WTC11 (cell line): ENCODE measurements at places on chromosomes 5 and 9. TPM values are rescaled to one million over a fixed set of nuclear protein-coding genes. Genes with fewer than 3 reads are reported as not detected.

GRCh38 chr9:110650991-110651411, 17.6 kb upstream of the MUSK start:
- no peaks in the 10 kb centered on the region for H3K27me3 ChIP-seq
- no peak for DNase-seq
- H3K27ac ChIP-seq: no peak overlapping the region
- H3K4me1 ChIP-seq: no peaks in the 10 kb centered on the region
- H3K4me3 ChIP-seq: no peak overlapping the region

NIM1K gene
- 0.07 to 0.14 TPM in 2 of 3 replicates, not detected in the other for total RNA-seq

DNA sequence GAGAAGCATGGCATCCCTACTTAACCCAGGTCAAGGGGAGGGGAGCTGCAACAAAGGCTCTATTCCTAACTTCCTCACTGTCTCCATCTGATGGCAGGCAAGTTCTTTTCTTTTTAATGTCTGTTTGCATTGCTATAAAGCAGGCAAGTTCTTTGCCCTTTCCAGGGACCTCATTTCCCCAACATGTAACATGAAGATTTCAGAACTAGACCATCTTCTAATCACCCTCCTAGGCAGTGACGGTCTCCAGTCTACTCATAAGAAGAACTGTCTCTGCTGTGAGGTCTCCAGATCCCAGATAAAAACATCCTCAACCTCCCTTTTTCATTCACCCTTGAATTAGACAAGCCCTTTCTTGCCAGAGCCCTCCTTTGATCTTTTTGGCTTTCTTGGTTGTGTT, 42.1 kb downstream of the PPP1R2B start:
- no peaks in the 10 kb centered on the region for H3K36me3 ChIP-seq
- no peak for DNase-seq
- peaks cover 14% of the 10 kb centered on the region for H3K4me1 ChIP-seq
- H3K4me3 ChIP-seq: no peak overlapping the region
- H3K27ac ChIP-seq: no peak overlapping the region

GRCh38 chr9:79985264-79985663, 413.5 kb downstream of the TLE4 start:
- no peaks in the 10 kb centered on the region for H3K36me3 ChIP-seq
- H3K4me1 ChIP-seq: peaks cover 18% of the 10 kb centered on the region
- no peak overlapping the region for H3K4me3 ChIP-seq

DNA sequence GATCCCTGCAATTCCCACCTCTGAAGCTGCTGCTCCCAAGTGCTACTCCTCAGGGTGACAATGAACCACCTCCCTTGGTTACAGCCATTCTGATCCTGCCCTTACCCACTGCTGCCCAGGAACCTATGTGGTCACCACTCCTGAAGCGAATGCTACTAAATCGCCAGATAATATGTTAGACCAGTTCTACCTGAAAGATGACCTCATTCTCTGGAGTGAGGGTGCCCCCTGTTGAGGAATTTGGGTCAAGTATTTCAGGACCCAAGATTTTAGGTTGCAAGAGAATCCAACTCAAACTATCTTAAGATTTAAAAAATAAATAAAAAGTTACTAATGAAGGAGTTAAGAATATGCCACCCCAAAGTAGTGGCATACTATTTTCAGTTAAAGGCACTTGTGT, 5.8 kb upstream of the SNAPC3 start:
- H3K27me3 ChIP-seq: no peaks in the 10 kb centered on the region
- peaks cover 24% of the 10 kb centered on the region for H3K4me1 ChIP-seq
- H3K4me3 ChIP-seq: no peak overlapping the region
- H3K36me3 ChIP-seq: no peaks in the 10 kb centered on the region

- H3K27me3 ChIP-seq: no peaks in the 10 kb centered on the region
- no peak overlapping the region for H3K4me3 ChIP-seq
- H3K4me1 ChIP-seq: peaks cover 33% of the 10 kb centered on the region
- no peaks in the 10 kb centered on the region for H3K36me3 ChIP-seq
- H3K27ac ChIP-seq: peak overlapping the region; percentile 85; the same call in 1 of the 2 replicates
Observed at GRCh38 chr9:97529363-97530076, 28.1 kb downstream of the TMOD1 start.

- no peak for DNase-seq
- H3K27me3 ChIP-seq: no peaks in the 10 kb centered on the region
- H3K4me3 ChIP-seq: no peak overlapping the region
- peak overlapping the region; percentile 8; the same call in 1 of the 2 replicates for H3K27ac ChIP-seq
Observed at GRCh38 chr9:69740872-69741505, 18.8 kb downstream of the PTAR1 start.

DNA sequence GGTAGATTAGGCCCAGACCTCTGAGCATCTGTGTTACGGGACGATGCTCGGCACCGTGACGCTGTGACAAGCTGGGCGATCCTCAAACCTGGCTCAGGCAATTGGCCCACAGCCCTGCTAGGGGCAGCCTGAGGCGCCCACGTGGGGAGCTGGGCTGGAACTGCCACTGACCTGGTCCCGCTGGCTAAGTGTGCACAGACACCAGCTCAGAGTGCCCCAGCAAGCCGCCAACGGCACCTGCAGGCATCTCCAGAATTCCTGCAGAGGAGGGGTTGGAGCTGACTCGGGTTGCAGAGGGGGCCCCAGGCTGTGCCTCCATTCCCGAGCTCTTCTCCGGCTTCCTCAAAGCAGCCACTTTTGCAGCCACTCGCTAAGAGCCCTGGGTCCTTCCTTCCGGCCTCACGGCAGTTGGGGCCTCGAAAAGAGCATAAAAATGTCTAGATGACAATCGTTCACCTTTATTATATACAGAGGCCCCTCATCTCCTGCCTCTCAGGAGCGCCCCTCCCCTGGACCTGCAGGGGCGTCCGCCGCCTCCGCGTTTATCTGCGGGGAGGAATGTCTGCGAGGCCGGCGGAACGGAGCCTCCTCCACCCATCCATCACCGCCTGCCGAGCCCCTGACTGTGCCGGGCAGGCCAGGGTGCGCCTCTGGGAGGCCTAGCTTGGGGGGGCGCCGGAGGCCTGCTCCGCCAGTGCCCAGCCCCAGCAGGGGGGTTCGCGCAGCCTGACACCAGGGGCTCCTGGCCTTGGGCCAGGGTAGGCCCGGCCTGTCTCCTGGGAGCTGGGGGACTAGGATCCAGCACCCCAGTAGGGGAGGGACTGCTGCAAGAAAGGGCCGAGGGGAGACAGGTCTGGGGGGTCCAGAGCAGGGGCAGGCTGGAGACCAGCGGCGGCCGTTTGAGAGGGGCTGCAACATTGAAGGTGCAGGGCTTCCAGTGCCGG, 144.9 kb downstream of the BARX1 start:
- H3K27ac ChIP-seq: no peak overlapping the region
- peaks cover 38% of the 10 kb centered on the region for H3K4me1 ChIP-seq
- H3K4me3 ChIP-seq: no peak overlapping the region
- no peaks in the 10 kb centered on the region for H3K36me3 ChIP-seq
- DNase-seq: peak; percentile 44

DNA sequence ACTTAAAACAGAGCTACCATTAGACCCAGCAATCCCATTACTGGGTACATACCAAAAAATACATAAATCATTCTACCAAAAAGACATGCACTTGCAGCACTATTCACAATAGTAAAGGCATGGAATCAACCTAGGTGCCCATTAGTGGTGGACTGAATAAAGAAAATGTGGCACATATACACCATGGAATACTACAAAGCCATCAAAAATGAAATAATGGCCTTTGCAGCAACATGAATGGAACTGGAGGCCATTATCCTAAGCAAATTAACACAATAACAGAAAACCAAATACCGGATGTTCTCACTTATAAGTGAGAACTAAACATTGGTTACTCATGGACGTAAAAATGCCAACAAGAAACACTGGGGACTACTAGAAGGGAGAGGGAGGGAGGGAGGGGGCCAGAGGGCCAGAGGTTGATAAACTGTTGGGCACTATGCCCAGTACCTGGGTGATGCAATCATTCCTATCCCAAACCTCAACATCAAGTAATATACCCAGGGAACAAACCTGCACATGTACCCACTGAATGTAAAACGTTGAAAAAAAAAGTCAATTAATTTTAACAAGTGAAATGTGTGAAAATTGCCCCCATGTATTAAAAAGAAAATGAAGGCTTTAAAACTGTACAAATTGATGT, 24.5 kb upstream of the GPR150 start:
- no peak for DNase-seq
- H3K27ac ChIP-seq: no peak overlapping the region
- no peaks in the 10 kb centered on the region; the same call in 1 of the 2 replicates for H3K36me3 ChIP-seq
- no peaks in the 10 kb centered on the region for H3K4me1 ChIP-seq
- no peak overlapping the region for H3K4me3 ChIP-seq
- no peaks in the 10 kb centered on the region for H3K27me3 ChIP-seq

DNA sequence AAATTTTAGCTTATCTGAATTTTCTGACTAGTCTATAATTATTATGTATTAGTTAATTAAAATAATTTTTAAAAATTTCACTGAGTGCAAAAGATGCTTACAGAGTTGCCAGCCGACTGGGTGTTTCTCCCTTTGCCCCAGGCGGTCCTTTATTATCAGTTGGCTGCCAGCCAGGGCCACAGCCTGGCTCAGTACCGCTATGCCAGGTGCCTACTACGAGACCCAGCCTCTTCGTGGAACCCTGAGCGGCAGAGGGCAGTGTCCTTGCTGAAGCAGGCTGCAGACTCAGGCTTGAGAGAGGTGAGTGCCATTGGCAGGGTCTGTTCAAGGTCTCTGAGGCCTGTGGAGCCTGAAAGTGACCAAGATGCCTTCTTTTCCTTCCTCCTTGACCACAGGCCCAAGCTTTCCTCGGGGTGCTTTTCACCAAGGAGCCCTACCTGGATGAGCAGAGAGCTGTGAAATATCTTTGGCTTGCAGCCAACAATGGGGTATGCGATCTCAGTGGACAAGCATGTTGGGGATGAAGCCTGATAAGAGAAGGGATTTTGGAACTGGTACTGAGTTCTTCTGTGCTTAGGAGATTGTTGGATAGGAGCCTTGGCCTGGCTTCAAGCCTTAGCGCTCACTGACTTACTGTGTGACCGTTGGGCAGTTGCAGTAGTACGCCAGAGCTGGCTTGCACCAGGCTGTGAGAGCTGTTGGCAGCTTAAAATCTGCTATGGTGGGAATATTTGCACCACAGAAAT, 10.6 kb downstream of the DELE1 start:
- no peak overlapping the region for H3K4me3 ChIP-seq
- H3K27me3 ChIP-seq: no peaks in the 10 kb centered on the region
- H3K36me3 ChIP-seq: peaks cover 70% of the 10 kb centered on the region
- DNase-seq: no peak
- H3K4me1 ChIP-seq: peaks cover 7% of the 10 kb centered on the region; the same call in 1 of the 2 replicates

- no peak overlapping the region for H3K4me3 ChIP-seq
- peaks cover 35% of the 10 kb centered on the region for H3K36me3 ChIP-seq
- no peak overlapping the region for H3K27ac ChIP-seq
- DNase-seq: no peak
Observed at GRCh38 chr5:141529002-141529401, 40.1 kb downstream of the PCDHGC5 start.

DNA sequence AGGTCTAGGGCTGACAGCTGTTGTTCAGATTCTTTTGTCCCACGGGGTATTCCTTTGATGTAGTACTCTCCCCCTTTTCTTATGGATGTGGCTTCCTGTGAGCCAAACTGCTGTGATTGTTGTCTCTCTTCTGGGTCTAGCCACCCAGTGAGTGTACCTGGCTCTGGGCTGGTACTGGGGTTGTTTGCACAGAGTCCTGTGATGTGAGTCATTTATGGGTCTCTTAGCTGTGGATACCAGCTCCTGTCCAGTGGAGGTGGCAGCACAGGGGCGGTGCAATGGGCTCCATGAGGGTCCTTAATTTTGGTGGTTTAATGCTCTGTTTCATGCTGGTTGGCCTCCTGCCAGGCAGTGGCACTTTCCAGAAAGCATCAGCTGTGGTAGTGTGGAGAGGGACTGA, 161.3 kb downstream of the CAVIN4 start:
- no peak for DNase-seq
- H3K27me3 ChIP-seq: peaks cover 13% of the 10 kb centered on the region
- peaks cover 2% of the 10 kb centered on the region; the same call in 1 of the 2 replicates for H3K36me3 ChIP-seq
- H3K4me1 ChIP-seq: peaks cover 20% of the 10 kb centered on the region
- H3K27ac ChIP-seq: no peak overlapping the region

DNA sequence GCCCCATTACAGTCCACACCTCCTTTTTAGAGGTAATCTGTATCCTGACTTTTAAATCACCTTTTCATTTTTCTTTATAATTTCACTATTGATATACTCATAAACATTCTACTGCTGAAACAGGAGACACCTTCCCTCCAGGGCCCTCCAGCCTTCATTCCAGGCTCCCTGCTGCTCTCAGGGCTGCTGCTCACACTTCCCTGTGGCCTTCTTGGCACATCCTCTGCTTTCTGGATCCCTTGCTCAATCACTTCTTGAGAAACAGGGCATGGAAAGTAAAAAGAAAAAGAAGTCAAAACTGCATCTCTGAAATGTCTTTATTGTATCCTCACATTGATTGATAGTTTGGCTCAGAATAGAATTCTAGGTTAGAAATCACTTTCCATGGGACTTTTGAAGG, 19.3 kb upstream of the WNT8A start:
- peaks cover 2% of the 10 kb centered on the region; the same call in 1 of the 2 replicates for H3K36me3 ChIP-seq
- H3K27me3 ChIP-seq: no peaks in the 10 kb centered on the region; the same call in none of the 2 replicates
- no peak for DNase-seq
- no peak overlapping the region for H3K27ac ChIP-seq

CACFD1 gene
- 22.5 to 38.7 TPM (median 29.5 TPM) in 3 replicates for total RNA-seq

SLC34A1 gene
- not detected in 3 replicates for total RNA-seq

- no peak for DNase-seq
- H3K27me3 ChIP-seq: no peaks in the 10 kb centered on the region
Observed at GRCh38 chr9:98018347-98018746, 35.2 kb downstream of the ANP32B start.

GRCh38 chr9:87140605-87141109, 193.4 kb upstream of the GAS1 start:
- H3K4me1 ChIP-seq: peaks cover 6% of the 10 kb centered on the region
- no peaks in the 10 kb centered on the region for H3K36me3 ChIP-seq
- no peak overlapping the region for H3K27ac ChIP-seq
- H3K27me3 ChIP-seq: peaks cover 4% of the 10 kb centered on the region; the same call in 1 of the 2 replicates
- H3K4me3 ChIP-seq: no peak overlapping the region

DNA sequence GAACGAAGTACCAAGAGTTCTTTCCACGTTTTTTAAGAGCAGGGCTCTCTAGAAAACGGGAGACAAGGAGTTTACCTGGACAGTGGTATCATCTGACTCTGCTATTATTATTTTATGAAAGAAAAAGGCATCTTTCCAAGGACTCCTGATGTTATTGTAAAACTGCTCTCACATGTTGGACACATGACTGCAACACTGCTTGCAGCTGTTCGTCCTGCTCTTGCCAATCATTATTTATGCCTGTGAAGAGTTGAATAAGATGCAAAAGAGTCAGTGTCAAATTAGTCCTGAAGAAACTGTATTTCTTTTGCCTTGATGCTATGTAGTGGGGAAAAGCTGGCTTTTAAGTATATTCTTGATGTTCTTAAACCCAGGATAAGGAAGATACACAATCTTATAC, 284.5 kb upstream of the PTGER4 start:
- no peak overlapping the region for H3K27ac ChIP-seq
- no peak for DNase-seq
- H3K36me3 ChIP-seq: no peaks in the 10 kb centered on the region
